ENCODE measurements at places on chromosomes 1 and 21.

- DNase-seq: no peak
These were observed 40.8 kb downstream of the JAK1 start for GRCh38 chr1:64925594-64925993.

DNA sequence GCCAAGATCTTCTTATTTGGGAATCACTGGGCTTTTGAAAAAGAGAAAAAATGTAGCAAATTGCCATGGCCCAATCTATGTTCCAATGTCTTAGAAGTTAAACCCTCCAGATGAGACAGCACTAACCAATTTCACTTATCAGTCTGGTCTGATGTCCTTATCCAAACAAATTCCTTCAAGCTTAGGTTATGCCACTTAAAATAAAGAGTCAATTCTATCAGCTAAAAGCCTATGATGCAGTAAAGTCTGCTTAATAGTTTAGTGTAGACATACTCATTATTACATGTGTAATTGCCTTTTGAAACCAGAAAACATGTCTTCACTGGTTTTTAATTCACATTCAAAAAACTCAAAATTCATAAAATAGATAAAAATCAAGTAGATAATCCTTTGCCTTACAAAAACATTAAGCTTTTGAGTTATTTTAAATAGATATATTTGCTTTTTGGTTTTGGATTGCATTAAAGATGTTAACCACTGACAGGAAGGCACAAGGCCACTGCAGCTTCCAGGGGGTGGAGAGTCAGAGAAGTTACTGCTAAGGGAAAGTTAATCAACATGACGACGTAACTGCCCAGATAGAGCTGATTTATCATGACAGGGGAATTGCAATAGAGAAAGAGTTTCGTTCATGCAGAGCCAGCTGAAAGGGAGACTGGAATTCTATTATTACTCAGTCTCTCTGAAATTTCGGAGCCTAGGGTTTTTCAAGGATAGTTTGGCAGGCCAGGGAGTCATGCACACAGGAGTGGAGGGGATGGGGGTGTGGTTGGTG is 106.1 kb downstream of the MAP3K21 start:
- DNase-seq: no peak

GRCh38 chr1:113811156-113811887 is 954 bp downstream of the RSBN1 start:
- DNase-seq: peak; percentile 58

DNA sequence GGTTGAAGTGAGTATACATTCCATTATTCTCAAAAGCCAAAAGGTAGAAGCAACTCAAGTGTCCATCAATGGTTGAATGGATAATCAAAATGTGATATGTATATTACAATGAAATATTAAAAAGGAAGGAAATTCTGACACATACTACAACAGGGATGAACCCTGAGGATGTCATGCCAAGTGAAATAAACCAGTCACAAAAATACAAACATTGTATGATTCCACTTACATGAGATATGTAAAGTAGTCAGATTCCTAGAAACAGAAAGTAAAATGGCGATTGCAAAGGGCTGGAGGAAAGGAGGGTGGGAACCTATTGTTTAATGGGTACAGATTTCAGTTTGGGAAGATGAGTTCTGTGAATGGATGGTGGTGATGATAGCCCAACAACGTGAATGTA is 5.8 kb downstream of the SLC44A3 start:
- no peak for DNase-seq

DNA sequence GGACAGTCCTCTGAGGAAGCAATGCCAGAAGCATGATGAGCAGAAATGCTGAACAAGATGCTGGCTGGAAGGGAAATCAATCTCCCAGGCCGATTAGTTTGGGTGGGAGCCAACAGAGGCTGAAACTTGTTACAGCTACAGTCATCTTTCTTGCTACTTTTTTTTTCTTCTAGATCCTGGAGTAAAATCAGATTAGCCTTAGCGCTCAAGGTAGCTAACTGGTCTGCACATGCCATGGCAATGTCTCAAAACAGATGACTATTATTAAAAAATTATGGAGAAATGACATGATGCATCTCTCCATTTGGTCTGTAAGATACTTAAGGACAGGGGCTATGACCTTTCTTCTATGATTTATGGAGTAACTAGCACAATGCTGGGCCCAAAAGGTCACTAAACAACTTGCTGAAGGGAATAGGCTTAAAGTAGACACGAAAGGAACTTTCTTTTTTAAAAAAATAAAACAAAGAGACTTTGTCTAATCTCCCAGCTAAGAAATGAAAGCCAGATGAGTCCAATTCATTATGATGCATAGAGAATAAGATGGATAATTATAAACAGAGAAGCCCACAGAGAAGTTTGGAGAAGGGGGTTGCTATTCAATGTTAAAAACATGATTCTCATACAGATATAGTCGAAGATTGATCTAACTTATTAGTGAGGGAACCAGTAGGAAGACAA is 42.5 kb downstream of the UTP25 start:
- DNase-seq: no peak

GRCh38 chr1:56547473-56547872 is 31.9 kb downstream of the PLPP3 start:
- no peak for DNase-seq

DNA sequence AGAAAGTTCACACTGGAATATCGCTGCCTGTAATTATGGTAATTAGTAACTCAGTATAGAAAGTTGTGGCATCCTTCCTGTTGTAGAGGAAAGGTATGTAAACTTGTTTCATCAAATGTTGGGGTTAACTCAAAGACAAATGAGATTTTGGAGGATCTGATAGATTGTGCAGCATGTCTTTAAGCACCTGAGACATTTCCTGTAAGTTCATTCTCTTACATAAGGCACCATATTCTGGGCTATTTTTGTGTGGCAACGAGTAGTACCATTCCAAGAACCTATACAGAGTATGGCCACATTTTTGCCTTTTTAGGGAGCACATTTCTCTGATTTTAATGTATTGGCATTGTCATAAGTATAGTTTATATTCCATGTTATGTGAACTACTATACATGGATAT is 88.8 kb downstream of the CDC14A start:
- DNase-seq: no peak

GRCh38 chr21:37644636-37645035 is 271.6 kb downstream of the KCNJ6 start:
- DNase-seq: no peak

DNA sequence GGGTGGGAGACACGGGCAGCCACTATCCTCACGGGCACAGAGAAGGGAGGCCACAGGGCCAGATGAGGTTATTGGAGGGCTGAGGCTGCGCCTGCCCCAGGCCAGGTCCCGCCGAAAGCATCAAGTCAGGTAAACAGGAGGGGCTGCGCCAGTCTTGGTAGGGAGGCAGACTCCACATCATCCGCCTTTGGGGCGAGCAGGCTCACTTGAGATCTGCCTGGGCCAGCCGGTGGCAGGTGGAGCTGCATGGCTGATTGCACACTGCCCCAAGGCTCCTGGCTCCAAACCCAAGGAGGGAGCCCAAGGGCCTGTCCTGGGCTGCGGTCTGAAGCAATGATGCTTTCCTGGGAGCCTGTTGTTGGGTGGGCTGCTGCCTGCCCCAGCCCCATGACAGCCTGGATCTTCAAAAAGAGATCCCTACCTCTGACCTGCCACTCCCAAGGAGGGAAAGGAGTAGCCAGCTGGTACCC is 4.6 kb downstream of the SMIM1 start:
- DNase-seq: no peak

DNA sequence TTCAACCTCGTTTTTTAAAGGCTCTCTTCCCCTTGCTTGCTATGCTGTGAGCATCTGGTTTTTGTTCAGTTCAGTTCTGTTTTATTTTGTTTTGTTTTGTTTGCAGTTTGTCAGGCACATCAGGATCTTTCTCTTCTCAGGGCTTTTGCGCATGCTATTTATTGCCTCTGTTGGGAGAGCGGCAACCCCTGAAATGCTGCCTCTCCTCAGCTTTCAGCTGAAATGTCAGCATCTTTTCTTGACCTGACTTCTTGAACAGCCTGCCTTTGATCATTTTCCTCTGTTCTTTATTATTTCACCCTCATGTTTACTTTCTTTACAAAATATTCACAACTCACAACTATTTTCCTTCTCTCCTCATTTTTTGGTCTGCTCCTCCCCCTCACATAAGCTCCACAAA is 50.4 kb upstream of the RC3H1 start:
- no peak for DNase-seq

- DNase-seq: no peak
These were observed 34.8 kb upstream of the CD101 start for GRCh38 chr1:116966791-116967190.

DNA sequence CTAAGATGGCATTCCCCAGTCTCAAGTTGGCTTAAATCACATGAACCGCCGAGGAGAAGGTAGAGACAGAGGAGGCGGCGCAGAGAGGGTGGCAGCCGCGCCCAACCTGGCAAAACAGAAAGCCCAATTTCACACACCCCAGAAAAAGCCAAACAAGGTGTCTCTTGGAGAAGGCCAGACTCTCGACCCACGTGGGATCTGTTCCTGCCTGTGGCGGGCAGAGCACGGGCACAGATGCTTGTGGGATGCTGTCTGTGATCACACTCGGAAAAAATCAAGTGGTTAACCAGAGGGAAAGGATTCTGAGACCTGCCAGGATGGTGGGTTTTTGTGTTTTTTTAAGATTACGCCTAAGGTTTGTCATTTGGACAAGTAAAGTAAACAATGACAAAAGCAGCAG is 80.7 kb downstream of the MRPL37 start:
- no peak for DNase-seq

DNA sequence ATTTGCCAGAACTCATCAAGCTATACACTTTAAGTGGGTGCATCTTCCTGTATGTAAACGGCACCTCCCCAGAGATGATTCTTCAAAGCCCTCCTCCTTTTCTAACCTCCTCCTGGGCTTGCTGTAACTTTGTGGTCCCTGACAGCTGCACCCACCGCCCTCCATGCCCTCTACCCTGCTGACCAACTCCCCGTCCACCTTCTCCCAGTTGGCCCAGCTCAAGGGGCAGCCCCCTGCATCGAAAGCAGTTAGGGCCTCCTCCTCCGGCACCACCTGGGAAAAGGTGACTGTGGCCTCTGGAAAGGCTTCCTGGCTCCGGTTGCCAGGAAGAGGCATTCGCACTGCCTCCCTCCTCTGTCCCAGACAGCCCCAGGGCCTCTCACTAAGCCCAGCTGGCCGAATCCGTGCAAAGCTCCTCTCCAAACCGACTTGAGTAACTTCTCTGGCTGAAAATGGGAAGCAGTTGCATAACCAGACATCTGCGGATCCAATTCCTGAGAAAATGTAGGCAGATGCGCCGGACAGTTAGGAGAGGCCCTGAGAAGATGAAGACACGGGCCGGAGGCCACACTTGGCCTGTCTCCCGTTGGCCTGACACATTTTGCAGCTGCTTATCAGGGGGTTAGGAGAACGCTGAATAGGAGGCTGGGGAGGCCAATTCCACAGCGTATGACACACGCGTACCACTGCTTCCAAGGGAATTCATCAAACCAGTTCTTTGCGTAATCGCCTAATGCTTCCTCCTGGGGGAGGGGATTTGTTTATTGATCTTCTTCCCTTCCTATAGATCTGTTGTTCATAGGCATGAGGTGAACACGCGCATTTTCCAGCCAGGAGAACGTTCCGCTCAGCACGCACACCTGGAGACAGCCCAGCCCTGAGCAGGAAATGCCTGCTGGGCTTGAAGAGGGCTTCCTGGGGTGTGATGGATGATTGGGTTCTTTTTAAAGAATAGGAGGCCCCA is 48.7 kb upstream of the COL6A2 start:
- peak; percentile 10 for DNase-seq

- DNase-seq: no peak
These were observed 139.1 kb upstream of the USH2A start for GRCh38 chr1:216562383-216562782.

- DNase-seq: no peak
These were observed 25.5 kb upstream of the PTPRF start for GRCh38 chr1:43505077-43505780.

GRCh38 chr1:36922593-36923426 is 111.5 kb downstream of the GRIK3 start:
- no peak for DNase-seq

DNA sequence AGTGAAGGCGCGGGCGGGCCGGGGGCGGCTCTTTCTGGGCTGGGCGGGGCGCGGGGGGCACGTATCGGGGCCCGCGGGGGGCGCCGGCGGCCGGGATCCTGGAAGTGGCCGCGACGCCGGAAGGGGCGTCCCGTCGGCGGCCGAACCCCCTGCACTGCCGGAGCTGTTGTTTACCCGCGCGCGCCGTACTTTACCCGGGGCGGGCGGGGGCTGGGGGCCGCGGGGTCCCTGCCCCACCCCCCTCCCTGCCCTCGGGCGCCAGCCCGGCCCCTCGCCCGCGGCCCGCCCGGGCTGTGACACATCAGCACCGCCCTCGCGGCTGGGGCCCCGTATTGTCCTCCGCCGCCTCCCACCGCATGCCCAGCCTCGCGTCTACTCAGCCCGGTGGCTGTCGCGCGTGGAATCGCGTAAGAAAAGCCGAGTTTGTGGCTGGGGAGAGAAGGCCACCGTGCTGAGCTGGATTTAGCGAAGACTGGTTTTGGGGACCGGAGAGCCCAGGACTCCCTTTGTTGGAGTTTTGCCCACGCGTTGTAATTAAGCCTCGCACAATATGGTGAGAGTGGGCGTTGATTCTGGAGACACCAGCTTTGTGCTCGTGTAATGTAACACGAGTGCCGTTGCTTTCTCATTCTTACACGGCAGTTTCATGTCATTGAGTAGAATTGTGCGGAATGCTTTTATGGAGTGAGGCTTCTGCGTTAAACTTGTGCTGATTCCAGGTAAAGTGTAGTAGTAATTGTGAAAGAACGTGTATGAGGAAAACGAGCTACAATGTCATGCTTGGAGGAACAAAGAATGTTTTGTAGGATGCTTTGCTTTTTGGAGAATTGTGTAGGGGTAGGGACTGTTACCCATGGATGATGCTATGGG is 559 bp downstream of the BACH1 start:
- peak; percentile 79 for DNase-seq

- no peak for DNase-seq
These were observed 502.5 kb upstream of the ADGRL2 start for GRCh38 chr1:81298266-81298665.

- DNase-seq: no peak
These were observed 12.1 kb downstream of the NDUFV3 start for GRCh38 chr21:42905195-42905594.
